Activated naive CD4-positive, alpha-beta T cell (primary cell): ENCODE measurements at places on chromosomes 5 and 9.

GRCh38 chr9:123511326-123512277 is 155.6 kb downstream of the CRB2 start:
- no peak for DNase-seq

DNA sequence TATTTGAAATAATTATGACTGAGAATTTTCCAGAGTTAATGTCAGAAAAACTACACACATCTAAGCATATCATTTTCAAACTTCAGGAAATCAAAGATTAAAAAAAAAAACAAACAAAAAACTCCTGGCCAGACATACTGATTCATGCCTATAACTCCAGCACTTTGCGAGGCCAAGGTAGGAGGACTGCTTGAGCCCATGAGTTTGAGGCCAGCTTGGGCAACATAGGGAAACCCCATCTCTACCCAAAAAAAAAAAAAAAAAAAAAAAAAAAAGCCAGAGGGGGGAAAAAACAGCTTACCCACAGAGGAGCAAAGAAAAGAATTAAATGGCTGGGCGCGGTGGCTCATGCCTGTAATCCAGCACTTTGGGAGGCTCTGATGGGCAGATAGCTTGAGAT is 22.4 kb downstream of the EFCAB9 start:
- no peak for DNase-seq

DNA sequence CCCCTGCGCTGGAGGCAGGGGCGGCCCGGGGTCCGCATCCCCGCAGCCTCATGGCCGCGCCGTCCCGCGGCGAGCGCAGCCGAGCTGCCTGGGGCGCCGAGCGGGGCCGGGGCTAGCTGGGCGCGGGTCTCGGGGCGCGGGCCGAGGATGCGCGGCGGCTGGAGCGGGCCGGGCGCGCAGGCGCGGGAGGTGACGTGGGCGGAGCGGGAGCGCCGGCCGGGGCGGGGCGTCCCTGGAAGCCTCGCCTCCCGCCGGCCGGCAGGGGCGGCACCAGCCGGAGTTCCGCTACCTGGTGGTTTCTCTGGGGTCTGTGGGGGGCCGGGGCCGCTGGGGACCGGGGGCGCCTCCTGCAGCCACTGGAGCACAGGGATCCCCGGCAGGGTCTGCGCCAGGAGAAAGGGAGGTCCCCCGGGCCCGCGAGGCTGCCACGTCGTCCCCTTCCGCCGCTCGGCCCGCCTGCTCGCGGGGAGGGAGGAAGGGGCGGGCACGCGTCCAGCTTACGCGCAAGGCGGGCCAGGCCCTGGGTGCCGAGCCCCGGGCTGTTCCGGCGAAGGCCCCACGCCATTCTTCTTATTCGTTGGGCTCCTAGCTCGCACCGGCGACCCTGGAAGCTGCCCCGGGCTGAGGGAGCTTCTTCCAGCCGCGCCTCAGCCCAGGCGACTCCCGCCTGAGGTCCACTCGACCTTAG is at the start of gene LPCAT1:
TSS of gene LPCAT1 (minus strand) at position 168 of the 688 bp plus-strand sequence. CDS start at position 52, 116 bp downstream.
- peak; percentile 53 for DNase-seq

- no peak for DNase-seq
Observed at GRCh38 chr5:110475529-110475928, 250.9 kb downstream of the TMEM232 start.

GRCh38 chr5:168292786-168293696 is 1.6 kb downstream of the WWC1 start:
- DNase-seq: no peak

DNA sequence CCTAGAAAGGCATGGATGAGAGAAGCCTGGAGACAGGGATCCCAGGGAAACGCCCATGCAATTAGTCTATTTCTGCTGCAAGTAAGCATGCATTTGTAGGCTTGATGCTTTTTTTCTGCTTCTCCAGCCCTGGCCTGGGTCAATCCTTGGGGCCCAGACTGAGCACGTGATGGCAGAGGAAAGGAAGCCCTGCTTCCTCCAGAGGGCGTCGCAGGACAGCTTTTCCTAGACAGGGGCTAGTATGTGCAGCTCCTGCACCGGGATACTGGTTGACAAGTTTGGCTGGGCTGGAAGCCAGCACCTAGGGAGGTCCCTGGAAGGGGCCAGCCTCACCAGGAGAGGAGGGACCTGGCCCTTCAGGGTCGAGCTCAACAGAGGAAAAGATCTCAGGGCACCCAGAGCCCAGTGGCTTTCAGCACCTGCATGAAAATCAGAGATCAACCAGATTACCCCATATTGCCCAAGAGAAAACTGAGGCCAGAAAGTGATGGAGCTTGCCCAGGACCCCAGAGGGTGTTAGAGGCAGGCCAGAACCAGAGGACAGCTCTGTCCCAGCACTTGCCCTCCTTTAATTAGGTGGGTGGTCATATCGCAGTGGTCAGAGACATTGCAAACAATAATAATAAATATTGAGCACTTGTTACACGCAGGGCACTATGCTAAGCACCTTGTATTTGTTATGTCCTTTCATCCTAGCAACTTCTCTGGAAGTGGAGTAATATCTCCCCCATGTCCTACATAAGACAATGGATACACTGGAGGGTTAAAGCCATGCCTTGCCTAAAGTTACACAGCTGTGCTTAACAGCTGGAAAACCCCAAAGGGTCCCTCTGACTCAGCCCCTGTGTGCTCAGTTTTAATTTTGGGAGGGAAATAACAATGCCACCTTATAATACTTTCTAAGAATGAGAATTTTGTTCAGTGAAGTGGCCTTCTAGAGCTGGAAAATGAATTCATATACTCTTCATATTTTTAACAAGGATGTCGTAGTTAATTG is 67.1 kb downstream of the KLF4 start:
- DNase-seq: no peak

DNA sequence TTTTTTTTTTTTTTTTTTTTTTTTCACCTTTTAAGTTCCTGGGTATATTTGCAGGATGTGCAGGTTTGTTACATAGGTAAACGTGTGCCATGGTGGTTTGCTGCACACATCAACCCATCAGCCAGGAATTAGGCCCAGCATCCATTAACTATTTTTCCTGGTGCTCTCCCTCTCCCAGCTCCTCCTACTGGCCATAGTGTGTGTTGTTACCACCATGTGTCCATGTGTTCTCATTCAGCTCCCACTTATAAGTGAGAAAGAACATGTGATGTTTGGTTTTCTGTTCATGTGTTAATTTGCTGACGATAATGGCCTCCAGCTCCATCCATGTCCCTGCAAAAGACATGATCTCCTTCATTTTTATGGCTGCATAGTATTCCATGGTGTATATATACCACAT is 350.5 kb downstream of the MAN2A1 start:
- no peak for DNase-seq

DNA sequence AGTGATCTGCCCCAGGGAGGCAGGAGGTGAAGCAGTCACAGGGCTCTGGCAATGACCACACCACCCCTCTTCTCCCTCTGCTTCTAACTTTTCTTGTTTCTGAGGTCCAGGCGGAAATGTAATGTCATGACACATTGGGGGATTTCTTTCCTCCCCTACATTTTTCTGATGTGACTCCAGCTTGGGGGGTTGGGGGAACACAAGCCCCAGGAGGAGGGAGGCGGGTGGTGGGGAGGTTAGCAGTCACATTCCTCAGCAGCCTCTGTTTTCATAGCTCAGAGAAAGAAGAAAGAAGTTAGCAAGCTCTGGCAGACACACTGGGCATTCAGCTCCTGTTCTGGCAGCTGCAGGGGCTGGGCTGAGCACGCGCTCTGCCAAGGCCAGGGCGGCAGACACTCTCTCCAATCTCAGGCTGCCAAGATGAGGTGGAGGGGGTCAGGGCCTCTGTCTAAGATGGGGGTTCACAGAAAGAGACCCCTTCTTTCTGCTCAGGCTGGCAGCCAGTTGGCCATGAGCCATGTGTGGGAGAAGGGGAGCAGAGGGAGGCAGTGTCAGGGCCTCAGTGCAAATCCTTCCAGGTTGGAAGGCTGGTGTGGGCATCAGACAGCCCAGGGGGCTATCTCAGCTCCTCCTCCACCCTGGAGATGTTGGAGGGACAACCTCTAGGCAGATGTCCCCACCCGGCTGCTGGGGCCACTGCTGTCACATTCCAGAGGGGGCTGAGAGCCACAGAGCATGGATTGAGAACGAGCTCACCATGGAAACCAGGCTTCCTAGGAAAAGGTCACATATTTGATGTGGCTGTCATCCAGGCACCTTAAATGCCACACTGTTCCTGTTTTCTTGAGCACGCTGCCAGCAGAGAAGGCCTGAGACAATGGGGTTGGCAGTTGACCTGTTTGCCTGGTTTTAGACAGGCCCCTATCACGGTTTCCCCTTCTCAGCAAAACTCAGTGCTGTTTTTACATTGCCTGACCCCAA is 20.1 kb upstream of the PFDN1 start:
- no peak for DNase-seq

DNA sequence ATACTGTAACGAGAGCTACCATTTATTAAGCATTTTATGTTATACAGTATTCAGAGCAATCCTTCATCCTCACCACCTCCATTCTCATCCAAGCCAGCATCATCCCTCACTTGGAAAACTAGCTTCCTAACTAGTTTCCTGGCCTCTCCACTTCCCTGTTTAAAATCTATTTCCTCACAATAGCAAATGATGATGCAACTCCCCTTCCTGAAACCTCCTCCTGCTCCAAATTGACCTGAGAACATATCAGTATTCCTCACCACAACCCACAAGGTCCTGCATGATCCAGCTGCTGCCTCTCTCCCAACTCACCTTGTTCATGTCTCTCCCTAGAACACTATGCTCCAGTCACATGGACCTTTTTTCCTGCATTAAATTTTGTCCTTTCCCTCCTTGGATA is 4.3 kb upstream of the SLC36A2 start:
- DNase-seq: no peak

DNA sequence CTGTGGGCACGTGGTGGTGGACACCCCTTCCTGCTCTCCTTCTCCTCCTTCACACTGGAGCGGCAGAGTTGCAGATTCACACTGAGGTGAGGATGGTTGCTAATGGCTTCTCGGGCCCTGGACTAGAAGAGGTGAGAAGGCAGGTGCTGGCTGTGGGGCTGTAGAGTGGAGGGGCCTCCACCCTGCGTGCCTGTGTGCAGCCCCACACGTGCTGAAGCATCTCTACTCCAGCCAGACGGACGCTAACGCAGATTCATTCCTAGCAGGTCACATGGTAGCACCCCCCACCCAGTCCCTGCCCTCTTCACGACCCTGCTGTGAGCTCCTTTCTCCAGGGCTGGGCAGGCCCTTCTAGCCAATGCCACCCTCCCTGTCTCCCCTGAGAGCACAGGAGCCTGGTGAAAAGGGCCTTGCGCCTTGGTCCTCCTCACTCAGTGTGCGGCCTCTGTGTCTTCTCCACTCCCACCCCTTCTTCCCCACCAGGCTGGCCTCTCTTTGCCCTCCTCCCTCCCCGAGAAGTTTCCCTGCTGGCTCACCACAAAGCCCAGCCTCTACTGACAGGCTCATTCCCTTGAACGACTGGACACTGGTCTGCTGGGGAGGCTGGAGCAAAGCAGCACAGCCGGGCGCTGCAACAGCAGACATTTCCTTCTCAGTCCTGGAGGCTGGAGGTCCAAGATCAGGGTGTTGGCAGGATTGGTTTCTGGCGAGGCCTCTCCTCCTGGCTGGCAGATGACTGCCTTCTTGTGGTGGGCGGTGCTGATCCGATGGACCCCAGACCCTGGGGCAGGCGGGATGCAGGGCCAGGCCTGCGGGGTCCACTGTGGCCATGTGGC is 14.2 kb downstream of the CACNA1B start:
- no peak for DNase-seq

DNA sequence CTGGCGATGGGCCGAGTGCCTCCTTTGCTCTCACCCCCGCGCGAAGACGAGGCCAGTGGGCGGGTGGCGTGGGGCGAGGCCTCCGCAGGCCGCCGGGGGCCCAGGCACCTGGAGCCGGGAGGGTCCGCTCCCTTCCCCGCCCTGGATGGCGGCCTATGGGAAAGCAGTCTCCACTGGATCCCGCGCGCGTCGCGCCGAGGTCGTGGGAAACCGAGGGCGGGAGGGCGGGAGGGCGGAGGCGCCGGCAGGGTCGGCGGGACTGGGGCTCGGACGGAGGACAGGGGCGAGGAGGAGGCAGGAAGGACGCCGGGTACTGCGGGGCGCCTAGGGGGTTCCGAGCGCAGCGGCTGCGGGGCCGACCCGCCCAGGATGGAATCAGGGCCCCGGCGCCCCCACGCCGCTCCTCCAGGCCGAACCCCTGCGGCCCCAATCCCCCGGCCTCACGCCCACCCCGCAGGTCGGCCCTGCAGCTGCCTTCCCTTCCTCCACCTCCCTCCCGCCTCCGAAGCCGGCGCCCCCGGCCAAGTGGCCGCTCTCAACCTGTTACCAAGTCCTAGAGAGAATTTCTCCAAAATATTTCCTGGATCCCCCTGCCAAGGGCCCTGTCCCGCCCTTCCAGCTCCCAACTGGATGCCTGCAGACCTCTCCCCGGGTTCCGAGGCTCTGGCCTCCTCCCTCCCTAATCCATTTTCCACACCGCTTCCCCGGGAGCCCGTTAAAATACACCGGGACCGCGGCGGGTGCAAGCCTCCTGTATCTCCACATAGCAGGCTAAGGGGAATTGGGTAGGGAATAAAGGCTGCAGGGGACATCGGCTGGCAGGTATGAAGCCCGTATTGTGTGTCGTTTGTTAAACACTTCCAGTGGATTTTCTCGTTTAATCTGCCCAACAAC is 146.3 kb downstream of the ERCC6L2 start:
- no peak for DNase-seq

DNA sequence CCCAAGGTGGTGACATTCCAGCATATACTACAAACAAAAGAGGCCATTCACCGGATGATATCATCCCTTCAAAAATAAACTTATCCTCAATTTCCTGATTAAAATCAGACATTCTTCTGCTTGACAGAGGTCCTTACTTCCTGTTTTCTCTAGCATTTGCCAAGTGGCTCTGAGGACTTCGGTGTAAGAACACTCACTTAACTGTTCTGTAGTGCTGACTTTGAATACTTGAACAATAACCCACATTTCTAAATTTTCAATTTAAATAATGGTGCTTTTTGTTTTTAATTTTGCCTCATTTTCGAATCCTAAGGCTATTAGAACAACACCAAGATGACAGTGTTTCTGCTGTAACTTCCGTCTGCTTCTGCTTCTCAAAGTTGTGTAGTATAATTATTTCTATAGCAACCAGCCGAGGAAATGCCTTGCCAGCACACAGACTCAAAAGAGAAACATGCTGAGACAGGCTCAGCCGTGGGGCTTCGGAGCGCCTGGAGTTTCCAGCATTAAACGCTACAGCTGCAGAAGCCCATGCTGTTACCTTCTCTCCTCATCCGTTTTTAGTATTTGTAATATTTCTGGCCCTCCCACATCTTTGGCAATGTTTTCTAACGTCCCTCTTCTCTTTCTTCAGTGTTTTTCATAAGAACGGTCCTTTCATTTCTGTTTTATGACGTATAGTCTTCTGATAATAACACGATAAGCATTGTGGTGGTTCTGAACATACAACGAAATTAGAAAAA is 19.5 kb upstream of the ANXA1 start:
- DNase-seq: peak; percentile 11

DNA sequence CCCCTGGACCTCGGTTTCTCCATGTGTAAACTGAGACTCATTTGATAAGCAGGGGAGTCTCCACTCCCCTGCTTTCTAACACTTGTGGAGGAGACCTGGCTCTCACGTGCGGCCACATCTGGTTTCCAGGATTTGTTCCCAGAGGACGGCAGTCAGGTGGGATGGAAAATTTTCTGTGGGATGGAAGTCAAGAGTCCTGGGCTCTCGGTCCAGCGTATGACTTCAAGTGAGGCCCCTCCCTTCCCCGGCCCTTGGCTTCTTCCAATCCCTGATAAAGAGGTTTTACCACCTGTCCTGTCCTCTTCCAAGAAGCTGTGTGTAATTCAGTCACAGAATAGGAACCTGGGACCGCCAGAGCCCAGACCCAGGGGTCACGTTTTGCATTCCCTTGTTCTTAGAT is 35.0 kb downstream of the TMOD1 start:
- DNase-seq: no peak

GRCh38 chr5:176650354-176650884 is 3.1 kb downstream of the TSPAN17 start:
- DNase-seq: no peak

- peak; percentile 62 for DNase-seq
Observed at GRCh38 chr5:151150471-151151262, 6.9 kb downstream of the ANXA6 start.
